ENCODE measurements at places on chromosomes 2 and 18. TPM values are rescaled to one million over a fixed set of nuclear protein-coding genes. Genes with fewer than 3 reads are reported as not detected.

IMPACT gene
- 28.1 TPM for total RNA-seq

DCC gene
- 8.4 TPM for total RNA-seq

IL36A gene
- total RNA-seq, result not detected

KANSL1L gene
- 32.7 TPM for total RNA-seq

FAM237A gene
- not detected for total RNA-seq

EVX2 gene
- not detected for total RNA-seq

RAB6C gene
- not detected for total RNA-seq

NAT8 gene
- not detected for total RNA-seq

CHMP3 gene
- 94.1 TPM for total RNA-seq

SERPINB12 gene
- total RNA-seq, result not detected

PLB1 gene
- total RNA-seq, result 0.78 TPM

- no peaks in the 10 kb centered on the region for H3K36me3 ChIP-seq
- DNase-seq, result no peak
- H3K27me3 ChIP-seq, result peaks cover 11% of the 10 kb centered on the region
- H3K4me3 ChIP-seq, result no peak overlapping the region
- H3K4me1 ChIP-seq, result no peaks in the 10 kb centered on the region
- H3K27ac ChIP-seq, result no peak overlapping the region
Measured at GRCh38 chr2:8697190-8697589, 15.3 kb downstream of the ID2 start.

DNA sequence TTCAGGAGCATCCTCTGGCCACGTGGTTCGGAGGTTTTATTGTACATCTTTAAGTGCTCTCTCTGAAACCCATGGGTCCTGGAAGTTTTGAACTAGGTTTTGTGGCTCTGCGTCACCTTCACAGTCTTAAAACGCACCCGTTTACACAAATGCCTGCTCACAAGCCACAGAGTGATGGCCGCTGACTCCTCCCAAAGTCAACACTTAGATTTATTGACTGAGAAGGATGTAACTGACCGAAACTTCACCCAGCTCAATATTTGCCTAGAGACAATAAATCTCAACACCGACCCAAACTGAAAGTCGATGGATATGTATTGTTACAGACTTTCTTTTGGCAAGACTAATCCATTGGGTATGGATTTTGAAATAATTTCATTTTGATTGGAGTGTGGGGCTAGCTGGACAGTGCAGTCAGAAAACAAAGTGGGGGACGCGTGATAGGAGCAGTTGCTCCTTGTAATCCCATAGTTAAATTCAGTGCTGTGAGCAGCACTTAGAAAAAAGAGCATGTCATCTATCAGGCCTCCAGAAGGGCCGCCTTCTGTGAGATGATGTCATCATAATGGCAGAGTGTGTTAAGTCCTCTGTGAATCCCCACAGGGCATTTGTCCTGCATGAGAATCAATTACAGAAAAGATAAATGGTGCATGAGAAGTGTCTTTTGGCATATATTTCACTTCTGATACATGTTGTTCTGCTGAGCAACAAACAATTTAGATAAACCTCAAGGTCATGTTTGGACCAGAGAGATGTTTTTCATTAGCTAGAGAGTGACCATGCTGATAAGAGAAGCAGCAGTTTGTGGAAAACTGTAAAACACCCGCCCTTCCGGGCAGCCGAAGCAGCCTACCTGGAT, 183.7 kb downstream of the INO80D start:
- H3K27me3 ChIP-seq, result peaks cover 3% of the 10 kb centered on the region
- H3K4me3 ChIP-seq, result no peak overlapping the region
- H3K4me1 ChIP-seq, result peaks cover 21% of the 10 kb centered on the region

DNA sequence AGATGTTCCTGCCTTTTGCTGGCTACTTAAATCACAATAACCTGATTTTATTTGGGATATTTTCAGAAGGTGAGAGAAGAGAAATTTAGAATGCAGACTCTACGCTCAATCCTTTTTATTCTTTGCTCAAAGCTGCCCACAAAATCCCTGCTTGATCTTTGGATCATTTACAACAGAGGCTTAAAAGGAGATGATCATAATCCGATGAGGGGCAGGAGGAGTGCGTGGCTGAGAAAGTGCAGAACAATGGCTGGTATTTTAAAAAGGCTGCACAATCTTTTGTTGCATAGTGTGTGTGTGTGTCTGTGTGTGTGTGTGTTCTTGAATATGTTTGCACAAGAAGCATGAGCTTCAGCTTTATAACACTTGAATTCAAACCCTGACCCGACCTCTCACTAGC, 256.3 kb upstream of the MYT1L start:
- no peak overlapping the region for H3K27ac ChIP-seq
- no peak overlapping the region for H3K4me3 ChIP-seq
- peaks cover 8% of the 10 kb centered on the region for H3K27me3 ChIP-seq
- no peaks in the 10 kb centered on the region for H3K4me1 ChIP-seq
- no peak for DNase-seq
- no peaks in the 10 kb centered on the region for H3K36me3 ChIP-seq

GRCh38 chr2:145460112-145460511, 940.2 kb upstream of the ZEB2 start:
- no peaks in the 10 kb centered on the region for H3K36me3 ChIP-seq
- H3K27ac ChIP-seq, result no peak overlapping the region
- DNase-seq, result no peak
- H3K4me3 ChIP-seq, result no peak overlapping the region
- H3K4me1 ChIP-seq, result no peaks in the 10 kb centered on the region

- no peaks in the 10 kb centered on the region for H3K27me3 ChIP-seq
- H3K4me1 ChIP-seq, result no peaks in the 10 kb centered on the region
- H3K4me3 ChIP-seq, result no peak overlapping the region
- no peak for DNase-seq
Measured at GRCh38 chr18:65436430-65436829, 314.4 kb upstream of the CDH7 start.

GRCh38 chr18:44464398-44465180, 216.1 kb upstream of the SETBP1 start:
- H3K4me3 ChIP-seq, result no peak overlapping the region
- DNase-seq, result no peak
- H3K27me3 ChIP-seq, result no peaks in the 10 kb centered on the region
- H3K4me1 ChIP-seq, result peaks cover 26% of the 10 kb centered on the region
- no peaks in the 10 kb centered on the region for H3K36me3 ChIP-seq

DNA sequence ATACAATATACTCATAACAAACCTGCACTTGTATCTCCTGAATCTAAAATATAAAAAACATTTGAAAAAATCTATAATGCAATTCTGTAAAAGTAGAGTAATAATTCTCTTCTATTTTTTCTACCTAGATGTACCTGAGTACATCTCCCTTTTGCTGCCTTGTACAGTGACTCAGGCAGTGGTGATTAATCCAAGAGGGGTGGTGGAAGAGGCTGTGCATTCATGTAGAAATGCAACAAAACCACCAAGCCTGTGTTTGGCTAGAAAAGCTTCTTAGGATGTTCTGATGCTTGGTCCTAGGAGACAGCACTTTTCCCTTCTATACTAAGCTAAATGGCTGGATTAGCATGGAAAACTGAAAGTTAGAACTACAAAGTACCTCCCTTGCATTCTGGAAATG, 245.8 kb downstream of the DPP10 start:
- H3K36me3 ChIP-seq, result peaks cover 2% of the 10 kb centered on the region
- no peak overlapping the region for H3K4me3 ChIP-seq
- DNase-seq, result no peak
- H3K4me1 ChIP-seq, result peaks cover 2% of the 10 kb centered on the region
- H3K27me3 ChIP-seq, result peaks cover 24% of the 10 kb centered on the region

GRCh38 chr2:170573671-170574070, 141.5 kb upstream of the SP5 start:
- H3K4me1 ChIP-seq, result peaks cover 7% of the 10 kb centered on the region
- no peak overlapping the region for H3K27ac ChIP-seq
- H3K36me3 ChIP-seq, result no peaks in the 10 kb centered on the region
- no peaks in the 10 kb centered on the region for H3K27me3 ChIP-seq
- no peak for DNase-seq

DNA sequence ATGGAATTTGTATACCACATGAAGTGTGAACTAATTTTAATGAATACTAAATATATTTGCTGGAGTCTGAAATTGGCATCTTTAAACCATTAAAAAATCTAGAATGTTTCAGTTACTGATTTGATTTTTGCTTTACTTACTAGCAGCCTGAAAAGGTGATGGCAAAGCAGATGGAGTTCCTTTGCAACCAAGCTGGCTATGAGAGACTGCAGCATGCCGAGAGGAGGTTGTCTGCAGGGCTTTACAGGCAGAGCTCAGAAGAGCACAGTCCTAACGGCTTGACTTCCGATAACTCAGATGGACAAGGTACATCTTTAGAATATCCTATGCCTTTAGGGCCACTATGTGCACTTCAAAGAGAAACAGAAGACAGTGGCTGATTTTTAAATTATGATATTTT, 36.5 kb downstream of the NAB1 start:
- no peaks in the 10 kb centered on the region for H3K27me3 ChIP-seq
- H3K4me1 ChIP-seq, result peaks cover under 1% of the 10 kb centered on the region
- H3K27ac ChIP-seq, result no peak overlapping the region
- no peak overlapping the region for H3K4me3 ChIP-seq
- DNase-seq, result no peak

- H3K4me3 ChIP-seq, result peak overlapping the region; percentile 88
- no peak for DNase-seq
- H3K4me1 ChIP-seq, result peaks cover 11% of the 10 kb centered on the region
- no peaks in the 10 kb centered on the region for H3K36me3 ChIP-seq
- peak overlapping the region; percentile 95 for H3K27ac ChIP-seq
Measured at GRCh38 chr2:231513746-231514224, 16.5 kb downstream of the NMUR1 start.

GRCh38 chr2:127044977-127045661, 61.8 kb downstream of the BIN1 start:
- H3K4me1 ChIP-seq, result no peaks in the 10 kb centered on the region
- no peaks in the 10 kb centered on the region for H3K27me3 ChIP-seq
- peaks cover 4% of the 10 kb centered on the region for H3K36me3 ChIP-seq
- no peak overlapping the region for H3K27ac ChIP-seq
- DNase-seq, result no peak
- no peak overlapping the region for H3K4me3 ChIP-seq

DNA sequence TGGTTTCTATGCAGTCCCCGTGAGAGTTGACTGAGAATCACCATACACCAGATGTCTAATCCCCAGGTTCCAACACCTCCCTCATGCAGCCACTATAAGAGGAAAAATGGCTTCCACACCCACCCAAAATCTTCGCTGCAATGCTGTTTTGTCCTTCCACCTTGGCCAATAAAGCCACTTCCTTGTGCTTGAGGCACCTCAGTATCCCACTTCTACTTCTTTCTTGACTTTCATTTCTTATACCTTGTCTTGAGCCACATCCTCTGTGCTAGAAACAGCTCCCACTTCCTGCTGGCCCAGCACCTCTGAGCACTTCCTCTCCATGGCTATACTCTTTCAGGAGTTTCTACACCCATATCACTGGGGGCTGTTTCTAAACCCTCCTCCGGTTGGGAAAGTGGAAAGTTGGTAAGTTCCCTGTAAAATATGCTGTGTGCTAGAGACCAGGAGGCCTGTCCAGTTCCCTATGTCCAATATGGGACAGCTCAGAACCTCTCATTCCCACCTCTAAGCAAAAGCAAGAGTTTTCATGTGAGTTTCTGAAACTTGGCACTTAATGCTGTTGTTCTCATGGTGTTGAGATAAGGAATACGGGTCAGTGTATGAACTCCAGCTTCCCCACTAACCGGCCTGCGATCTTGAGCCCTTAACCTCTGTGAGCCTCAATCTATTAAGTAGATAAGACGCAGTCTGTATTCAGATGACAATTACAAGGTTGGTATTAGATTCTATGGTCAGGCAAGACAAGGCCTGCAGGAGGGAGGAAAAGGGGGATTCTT, 209.1 kb upstream of the ID2 start:
- peaks cover 37% of the 10 kb centered on the region for H3K4me1 ChIP-seq
- H3K36me3 ChIP-seq, result peaks cover 2% of the 10 kb centered on the region
- peak overlapping the region; percentile 13 for H3K27ac ChIP-seq
- no peaks in the 10 kb centered on the region for H3K27me3 ChIP-seq

- H3K27me3 ChIP-seq, result no peaks in the 10 kb centered on the region
- H3K4me3 ChIP-seq, result no peak overlapping the region
- peaks cover 54% of the 10 kb centered on the region for H3K4me1 ChIP-seq
- DNase-seq, result no peak
- H3K36me3 ChIP-seq, result peaks cover 9% of the 10 kb centered on the region
Measured at GRCh38 chr18:58103339-58103985, 59.4 kb downstream of the NEDD4L start.

- H3K27ac ChIP-seq, result peak overlapping the region; percentile 32
- no peaks in the 10 kb centered on the region for H3K27me3 ChIP-seq
- no peaks in the 10 kb centered on the region for H3K36me3 ChIP-seq
- no peak for DNase-seq
- H3K4me1 ChIP-seq, result peaks cover 7% of the 10 kb centered on the region
Measured at GRCh38 chr2:77418537-77418936, 103.6 kb downstream of the LRRTM4 start.

DNA sequence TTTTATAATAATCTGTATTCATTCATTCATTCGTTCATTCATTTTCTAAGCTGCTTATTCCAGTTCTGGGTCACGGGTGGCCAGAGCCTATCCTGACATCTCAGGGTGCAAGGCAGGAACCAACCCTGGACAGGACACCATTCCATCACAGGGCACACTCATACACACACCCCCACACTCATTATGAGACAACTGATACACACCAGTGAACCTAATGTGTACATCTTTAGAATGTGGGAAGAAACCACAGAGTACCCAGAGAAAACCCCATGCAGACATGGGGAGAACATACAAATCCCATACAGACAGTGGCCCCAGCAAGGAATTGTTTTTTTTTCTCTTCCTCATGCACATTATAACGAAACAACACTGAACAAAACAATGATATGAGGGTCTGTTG, 54.7 kb downstream of the RTN4 start:
- H3K4me3 ChIP-seq, result no peak overlapping the region
- H3K27ac ChIP-seq, result peak overlapping the region; percentile 82
- DNase-seq, result no peak
- no peaks in the 10 kb centered on the region for H3K27me3 ChIP-seq
- H3K4me1 ChIP-seq, result peaks cover 22% of the 10 kb centered on the region
- H3K36me3 ChIP-seq, result no peaks in the 10 kb centered on the region

DNA sequence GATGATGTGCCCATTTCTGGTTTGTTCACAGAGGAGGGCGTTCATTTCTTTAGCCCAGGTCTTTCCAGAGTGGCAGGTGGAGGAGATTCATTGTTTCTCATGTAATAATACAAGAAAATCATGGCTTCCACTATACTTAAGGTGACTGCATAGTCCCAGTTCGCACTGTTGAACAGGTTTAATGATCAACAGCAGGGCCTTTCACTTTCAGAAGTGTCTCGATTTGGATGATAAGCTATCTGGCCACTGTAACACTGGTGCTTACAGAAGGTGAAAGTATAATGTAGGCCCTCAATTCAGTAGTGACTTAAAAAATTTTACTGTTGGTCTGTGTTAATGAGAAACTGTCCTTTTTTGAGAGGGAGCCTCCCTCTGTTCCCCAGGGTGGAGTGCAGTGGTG, 1.4 kb downstream of the RMC1 start:
- H3K27me3 ChIP-seq, result peaks cover 4% of the 10 kb centered on the region
- H3K4me3 ChIP-seq, result peak overlapping the region; percentile 93
- peaks cover 20% of the 10 kb centered on the region for H3K4me1 ChIP-seq
- H3K36me3 ChIP-seq, result peaks cover 10% of the 10 kb centered on the region

DNA sequence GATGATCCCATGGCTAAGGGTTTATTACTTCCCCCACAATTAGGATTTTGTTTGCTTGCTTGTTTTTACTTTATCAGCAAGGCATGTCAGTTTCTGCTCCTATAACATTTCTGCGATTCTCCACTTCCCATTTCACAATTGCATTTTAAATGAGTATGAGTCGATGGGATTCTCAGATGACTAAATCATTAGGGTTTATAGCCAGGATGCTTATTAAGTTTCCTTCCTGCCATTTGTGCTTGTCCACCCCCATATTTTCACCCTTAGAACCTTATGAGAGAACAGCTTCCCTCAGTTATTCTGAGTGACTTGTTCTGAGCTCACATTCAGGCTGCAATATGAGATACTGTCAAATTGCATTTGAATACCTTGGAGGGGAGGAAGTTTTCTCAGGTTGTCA, 37.9 kb upstream of the C1GALT1C1L start:
- H3K4me1 ChIP-seq, result peaks cover 15% of the 10 kb centered on the region
- no peak overlapping the region for H3K4me3 ChIP-seq
- H3K27ac ChIP-seq, result no peak overlapping the region
- H3K27me3 ChIP-seq, result peaks cover 3% of the 10 kb centered on the region

All from progenitor cell of endocrine pancreas (in vitro differentiated cells).